ENCODE measurements at places on chromosomes 7 and 10. TPM values are rescaled to one million over a fixed set of nuclear protein-coding genes. Genes with fewer than 3 reads are reported as not detected.

DNA sequence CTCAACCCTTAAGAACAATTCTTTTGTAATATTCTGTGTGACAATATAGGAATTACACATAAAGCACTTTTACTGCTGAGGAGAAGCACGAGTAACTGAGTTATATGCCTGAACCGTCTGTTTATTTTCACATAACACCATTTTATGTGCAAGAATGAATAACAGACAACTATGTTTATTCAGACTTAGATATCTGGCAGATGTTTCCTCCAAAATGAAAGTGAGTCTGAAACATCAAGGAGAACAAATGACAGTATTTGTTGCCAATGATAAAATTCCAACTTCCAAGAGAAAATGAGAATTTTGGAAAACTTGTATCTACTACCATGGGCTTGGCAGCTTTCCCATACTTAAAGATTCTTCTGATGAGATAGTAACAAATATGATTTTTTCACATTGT, 51.4 kb downstream of the DNMBP start:
- H3K27ac ChIP-seq = no peak overlapping the region
- H3K36me3 ChIP-seq = peaks cover 27% of the 10 kb centered on the region
- no peaks in the 10 kb centered on the region for H3K4me1 ChIP-seq
- H3K27me3 ChIP-seq = no peaks in the 10 kb centered on the region
- H3K4me3 ChIP-seq = no peak overlapping the region

MYL10 gene
- not detected for total RNA-seq

DNA sequence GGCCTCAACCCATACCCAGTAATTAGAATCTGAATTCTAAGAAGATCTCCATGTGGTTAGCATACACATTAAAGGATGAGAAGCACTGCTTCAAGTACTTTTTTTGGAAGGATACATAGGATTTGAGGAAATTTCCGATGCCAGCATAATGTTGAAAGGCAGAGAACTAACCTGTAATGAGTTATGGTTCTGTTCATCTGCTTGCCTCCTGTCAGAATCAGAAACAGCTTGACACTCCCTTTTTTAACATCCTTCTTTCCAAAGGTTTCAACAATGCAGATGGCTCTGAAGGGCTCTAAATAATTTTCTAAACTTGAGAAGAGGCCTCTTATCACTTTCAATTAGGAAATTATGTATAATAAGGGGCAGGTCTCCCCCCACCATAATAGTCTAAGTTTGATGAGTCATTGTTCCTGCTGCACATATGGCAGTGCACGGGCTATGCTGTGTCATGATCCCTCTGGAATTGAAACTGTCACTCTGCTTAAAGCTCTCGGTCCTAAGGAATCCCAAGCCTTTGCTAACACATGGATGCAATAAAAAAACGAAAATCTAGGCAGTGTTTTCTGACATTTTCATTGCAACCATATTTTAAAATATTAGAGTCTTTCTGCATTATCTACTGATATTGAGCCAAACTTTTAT, 291.2 kb upstream of the FZD1 start:
- H3K27me3 ChIP-seq = no peaks in the 10 kb centered on the region
- H3K36me3 ChIP-seq = no peaks in the 10 kb centered on the region
- H3K4me1 ChIP-seq = no peaks in the 10 kb centered on the region

DNA sequence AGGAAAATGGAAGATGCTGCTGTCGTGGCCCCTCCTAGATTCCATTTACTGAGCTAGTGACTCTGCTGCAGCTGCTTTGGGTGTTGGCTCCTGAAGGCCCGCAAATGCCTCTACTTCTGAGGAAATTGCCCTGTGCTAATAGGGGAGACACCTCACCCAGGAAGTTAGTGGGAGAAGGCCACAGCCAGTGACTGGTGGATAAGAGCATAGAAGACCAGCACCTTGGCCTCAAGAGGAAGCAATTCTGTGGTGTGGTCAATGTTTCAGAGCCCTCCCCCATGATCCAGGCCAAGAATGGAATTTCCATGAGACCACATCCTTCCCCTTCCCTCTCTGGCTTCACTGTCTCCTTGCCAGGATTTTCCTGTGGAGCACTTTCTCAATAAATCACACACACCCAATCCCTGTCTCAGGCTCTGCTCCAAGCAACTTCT, 25.0 kb upstream of the FZD1 start:
- H3K4me1 ChIP-seq = peaks cover 4% of the 10 kb centered on the region
- DNase-seq = no peak
- H3K36me3 ChIP-seq = no peaks in the 10 kb centered on the region
